ENCODE measurements at places on chromosomes 6 and 20.

DNA sequence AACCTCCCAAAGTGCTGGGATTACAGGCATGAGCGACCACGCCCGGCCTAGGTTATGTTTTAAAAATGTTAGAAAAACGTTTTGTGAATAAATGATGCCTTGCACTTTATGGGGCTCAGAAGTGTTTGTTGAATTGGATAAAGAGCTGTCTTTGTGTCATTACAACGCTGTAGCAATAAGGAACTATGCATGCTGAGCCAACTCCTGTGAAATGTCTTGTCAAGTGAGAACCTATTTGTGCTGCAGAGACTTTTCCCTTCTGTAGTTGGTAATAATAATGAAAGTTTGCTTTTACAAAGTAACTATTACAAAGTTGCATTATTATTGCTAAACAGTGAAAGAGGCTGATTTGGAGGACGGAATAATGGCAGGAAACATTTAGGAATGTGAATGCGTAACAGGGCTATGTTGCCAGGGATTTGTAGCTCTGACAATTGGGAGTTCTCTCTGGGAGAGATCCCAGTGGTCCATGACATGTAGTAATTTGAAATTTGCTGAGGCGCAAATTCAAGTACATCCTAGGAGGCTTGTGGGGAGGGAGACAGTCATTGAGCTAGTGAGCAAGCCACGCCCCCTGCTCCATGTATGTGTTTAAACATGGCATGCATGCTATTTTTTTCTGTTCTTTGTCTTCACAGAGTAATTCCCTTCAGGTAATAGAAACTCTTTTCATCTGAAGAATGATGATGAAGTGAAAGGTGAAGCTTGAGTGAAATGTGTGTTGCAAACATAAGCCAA, 16.8 kb upstream of the BICRAL start:
- DNase-seq, result no peak

DNA sequence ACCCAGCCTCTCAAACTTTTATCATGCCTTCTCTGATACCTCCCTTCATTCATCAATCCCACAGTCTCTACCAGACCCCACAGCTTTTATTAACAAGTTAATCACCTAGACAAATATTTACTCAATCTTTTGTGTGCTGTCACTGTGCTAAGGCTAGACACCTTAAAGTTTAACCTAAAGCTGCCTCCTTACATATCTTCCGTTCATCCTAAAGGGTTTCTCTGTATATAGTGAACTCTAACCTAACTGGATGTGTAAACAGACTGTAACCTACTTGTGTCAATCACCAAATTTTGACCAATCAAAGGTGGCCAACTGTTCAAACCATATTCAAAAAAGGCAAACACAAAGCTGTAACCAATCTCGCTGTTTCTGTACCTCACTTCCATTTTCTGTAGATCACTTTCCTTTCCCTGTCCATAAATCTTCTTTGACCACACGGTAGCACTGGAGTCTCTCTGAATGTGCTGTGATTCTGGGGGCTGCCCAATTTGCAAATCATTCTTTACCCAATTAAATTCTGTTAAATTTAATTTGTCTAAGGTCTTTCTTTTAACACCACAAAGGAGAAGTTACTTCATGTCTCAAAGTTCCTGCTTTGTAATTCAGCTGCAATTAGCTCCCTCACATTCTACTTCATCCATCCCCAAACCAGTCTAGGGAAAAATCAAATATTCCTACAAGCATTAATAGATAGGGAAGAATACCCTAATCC, 72.5 kb downstream of the ARHGAP18 start:
- no peak for DNase-seq

DNA sequence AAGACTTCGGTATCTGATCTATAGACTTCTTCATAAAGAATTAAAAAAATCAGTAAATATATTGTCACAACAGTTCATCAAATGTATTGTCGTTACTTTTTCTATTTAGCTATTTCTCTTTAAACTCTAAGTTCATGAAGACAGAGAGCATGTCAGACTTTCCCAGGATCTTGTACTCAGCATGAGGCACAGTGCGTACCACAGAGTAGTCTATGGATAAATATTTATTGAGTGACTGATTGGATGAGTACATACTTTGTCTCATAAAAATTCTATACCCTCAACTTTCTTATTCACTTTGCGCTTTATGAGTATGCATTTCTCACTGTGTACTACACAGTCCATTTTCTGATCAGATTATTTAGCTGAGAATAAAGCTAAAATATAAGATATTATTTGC, 1284.4 kb upstream of the ADGRB3 start:
- DNase-seq, result no peak

- DNase-seq, result no peak
Measured at GRCh38 chr6:170137911-170138910, 152.7 kb downstream of the DLL1 start.

- DNase-seq, result no peak
Measured at GRCh38 chr6:48834706-48835105, 628.3 kb downstream of the MMUT start.

DNA sequence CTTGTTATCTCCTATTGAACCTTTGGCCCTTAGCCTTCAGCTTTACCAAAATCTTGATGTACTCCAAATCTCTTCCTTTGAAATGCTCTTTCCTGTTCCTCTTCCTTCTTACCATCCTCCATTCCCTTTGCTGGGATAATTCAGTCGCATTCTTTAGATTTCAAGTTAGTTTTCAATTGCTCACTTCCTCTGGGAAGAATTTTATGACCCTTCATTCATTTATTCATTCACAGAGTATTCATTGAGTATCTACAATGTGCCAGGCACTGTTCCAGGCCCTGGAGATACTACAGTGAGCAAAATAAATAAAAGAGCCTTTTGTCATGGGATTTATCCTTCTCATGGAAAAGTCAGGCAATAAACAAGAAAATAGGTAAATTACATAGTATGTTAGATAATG, 548.2 kb upstream of the FLRT3 start:
- no peak for DNase-seq

DNA sequence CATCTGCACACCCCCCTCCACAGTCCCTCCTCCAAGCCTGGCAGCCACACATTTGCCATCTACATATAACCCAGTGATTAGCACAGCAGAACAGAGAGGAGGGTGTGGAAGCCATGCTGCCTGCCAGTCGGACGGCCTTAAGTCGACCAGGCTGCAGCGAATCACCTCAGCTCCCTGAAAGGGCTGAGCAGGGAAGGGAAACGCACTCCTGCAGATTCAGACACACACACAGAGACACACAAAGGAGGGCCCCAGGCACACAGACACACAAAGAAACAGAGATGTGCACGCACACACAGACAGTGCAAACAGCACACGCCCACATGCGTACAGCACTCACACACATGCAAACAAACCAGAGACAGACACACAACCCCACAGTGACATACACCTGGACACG, 11.2 kb upstream of the SIRPA start:
- no peak for DNase-seq

GRCh38 chr6:161462148-161462547, 188.3 kb upstream of the AGPAT4 start:
- no peak for DNase-seq

DNA sequence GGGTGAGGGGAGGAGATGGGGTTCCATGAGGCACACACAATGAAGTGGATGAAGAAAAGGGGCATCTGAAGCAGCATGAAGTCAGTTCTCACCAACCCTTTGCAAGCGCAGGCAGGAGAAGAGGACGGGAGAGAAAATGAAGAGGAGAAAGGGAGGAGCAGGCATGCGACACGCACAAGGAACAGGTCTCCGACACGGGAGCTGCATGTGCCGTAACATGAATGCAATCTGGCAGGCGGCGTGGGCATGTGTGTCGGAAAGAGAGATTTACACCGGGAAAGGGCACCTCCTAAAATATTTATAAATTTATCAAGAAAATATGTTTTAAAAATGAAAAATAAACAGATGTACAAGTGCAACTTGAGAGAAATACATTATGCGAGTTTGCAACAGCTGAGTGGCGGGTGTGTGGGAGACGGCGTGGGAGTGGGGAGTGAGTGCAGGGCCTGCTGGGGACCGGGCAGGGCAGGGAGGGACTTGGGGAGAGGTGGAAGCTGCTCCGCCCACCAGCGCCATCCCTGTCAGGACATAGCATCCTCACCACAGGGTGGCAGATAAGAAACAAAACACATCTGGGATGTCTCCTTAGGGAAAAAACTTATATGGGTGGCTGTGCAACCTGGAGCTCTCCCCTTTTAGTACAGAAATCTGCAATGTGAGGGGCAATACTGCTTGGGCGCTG, 40.6 kb downstream of the GJA10 start:
- DNase-seq, result no peak

GRCh38 chr20:62346398-62347150, 20.5 kb downstream of the LAMA5 start:
- DNase-seq, result no peak

- no peak for DNase-seq
Measured at GRCh38 chr20:47042464-47042863, 147.8 kb downstream of the EYA2 start.

DNA sequence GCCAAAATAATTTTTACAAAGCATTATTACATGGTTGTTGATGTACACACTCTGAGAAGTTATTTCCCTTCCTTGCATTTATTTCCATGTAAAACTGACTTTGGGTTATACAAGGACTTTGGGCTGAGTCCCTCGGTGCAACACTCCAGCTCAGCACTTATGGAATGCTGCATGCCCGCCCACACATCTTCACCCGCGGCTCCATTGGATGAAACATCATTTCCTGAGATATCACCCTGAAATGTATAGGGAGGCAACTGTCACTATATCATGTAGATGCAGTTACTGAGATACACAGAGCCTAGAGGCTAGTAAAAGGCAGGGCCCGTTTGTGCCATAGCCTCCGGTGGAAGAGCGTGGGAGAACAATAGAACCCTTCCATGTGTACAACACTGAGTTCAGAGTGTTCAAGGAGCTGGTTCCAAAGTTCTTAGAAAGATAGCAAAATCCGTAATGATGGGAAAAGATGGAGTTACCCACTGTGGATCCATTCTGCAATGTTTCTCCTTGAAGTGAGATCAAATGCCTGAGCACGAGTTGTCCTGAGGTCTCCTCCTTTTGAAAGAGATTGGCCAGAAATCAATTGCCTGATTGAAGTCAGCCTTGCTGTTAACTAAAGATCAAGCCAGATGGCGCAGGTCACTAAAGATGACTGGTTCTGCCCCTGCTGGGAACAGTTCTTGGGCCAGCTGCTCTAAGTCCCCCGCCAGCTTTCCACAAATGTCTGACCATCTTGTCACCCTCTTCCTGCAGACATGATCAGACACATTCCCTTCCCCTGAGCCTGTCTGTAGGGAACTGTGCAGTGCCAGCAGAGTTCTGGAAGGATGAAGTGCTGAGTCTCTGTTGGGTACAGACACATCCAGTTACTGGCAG, 100.9 kb upstream of the IYD start:
- no peak for DNase-seq

GRCh38 chr20:49510562-49511122, 28.2 kb upstream of the KCNB1 start:
- no peak for DNase-seq

GRCh38 chr6:165266191-165266590, 43.2 kb downstream of the C6orf118 start:
- no peak for DNase-seq

DNA sequence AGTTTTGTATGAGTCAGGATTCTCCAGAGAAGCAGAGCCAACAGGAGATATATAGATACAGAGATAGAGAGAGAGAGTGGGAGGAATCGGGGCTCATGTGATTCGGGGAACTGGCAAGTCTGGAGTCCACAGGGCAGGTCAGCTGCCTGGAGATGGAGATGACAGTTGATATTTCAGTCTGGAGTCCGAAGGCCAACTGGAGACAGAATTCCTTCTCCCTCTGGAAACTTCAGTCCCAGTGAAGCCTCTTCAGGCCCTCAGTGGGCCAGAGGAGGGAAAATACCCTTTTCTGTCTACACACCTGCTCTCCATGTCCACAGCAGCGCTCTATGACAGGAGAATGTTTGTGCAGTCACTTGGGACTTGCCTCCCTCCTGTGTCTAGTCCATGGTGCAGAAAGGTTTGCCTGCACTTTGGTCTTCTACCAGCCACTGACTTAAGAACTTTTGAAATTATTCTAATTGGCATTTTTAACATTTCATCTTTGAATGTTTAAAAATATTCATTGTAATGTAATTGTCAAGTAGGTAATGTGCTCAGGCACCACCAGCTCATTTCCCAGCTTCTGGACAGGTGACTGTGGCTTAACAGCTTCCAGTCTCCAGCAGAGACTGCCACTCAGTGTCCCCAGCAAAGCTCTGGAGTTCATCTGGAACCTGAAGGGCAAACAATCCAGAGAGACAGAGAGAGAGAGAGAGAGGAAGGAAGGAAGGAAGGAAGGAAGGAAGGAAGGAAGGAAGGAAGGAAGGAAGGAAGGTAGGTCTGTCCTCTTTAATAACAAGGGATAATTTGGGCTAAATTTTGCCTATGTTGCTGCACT, 43.8 kb upstream of the AFDN start:
- DNase-seq, result no peak

DNA sequence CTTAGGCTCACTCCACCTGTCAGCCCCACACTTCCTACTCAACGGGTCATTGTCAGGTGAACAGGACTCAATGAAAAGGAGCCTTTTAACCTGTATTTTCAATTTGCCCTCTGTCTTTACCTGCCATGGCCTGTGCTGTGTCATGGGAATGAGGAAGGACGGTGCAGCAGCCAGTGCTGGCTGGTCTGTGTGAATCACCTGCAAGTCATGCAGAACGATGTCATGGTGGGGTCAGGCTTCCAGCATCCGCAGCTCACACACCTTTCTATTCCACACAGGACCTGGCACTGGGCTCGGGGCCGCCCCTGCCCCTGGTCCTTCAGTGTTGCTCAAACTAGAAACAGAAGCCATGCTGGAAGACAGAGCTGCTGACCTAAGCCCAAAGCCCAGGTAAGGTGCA, 188.7 kb upstream of the GMDS start:
- DNase-seq, result no peak

DNA sequence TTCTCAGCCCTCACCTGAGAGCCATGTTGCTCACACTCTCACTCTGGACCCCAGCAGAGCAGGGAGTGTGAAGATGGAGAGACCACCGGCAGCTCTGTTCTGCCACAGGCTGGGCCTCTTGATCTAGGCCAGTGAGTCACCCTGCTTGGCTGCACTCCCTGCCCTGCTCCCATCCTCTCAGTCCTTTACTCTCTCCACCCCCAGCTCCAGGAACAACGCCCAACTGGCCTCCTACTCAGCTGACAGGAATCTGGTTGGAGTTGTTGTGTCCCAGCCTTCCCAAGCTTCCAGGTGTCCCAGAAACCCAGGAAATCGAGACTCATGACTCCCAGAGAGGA, at the start of gene PSORS1C1:
PSORS1C1 (plus strand) TSS at position 260 of the 338 bp plus-strand sequence. CDS start 14,833 bp downstream, outside the sequence.
- no peak for DNase-seq

DNA sequence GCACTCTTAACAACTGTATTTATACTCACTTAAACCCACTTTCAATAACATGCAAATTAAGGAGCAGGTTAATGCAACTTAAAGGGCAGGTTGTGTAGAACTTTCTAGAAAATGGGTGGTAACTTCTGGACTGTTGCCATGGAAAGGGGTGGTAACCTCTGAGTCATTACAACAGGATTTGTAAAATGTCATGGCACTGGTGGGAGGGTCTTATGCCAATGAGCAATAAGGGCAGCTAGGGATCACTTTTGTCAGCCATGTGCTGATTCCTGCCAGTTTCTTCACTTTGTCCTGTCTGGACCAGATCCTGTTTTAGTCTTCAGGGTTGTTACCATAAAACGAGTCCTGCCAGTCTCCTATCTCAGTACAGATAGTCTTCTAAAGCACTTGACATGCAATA, 560.5 kb upstream of the PTCHD4 start:
- no peak for DNase-seq
